WTC11 (cell line): ENCODE measurements at places on chromosomes 11 and 22.

DNA sequence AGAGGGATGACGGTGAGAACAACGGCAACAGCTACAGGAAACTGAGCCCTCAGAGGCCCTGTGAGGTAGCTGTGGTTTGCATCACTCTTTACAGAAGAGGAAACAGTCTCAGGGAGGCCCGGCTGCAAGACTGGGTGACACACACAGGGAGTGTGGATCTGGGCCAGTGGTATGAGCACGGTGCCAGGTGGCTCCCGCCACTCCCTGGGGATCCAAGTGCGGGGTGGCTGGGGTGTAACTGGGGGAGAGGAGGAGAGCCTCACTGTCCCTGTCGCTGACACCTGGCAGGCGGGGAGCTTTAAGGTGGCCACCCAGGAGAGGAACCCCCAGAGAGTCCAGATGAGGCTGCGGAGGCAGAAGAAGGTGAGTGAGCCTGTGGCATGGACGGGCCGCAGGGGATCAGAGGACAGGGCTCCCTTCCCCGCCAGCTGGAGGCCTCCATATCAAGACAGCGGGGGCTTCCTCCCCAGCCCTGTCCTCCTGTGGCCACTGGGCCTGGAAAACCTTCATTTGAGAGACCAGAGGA lies 5.6 kb downstream of the RGL4 start:
- DNase-seq: no peak

- no peak for DNase-seq
These were observed 2.9 kb upstream of the BTBD10 start for GRCh38 chr11:13465909-13466371.

GRCh38 chr11:9566561-9567063 lies 6.9 kb upstream of the WEE1 start:
- DNase-seq: no peak

GRCh38 chr11:46537537-46538295 lies 56.1 kb downstream of the AMBRA1 start:
- DNase-seq: peak; percentile 76

DNA sequence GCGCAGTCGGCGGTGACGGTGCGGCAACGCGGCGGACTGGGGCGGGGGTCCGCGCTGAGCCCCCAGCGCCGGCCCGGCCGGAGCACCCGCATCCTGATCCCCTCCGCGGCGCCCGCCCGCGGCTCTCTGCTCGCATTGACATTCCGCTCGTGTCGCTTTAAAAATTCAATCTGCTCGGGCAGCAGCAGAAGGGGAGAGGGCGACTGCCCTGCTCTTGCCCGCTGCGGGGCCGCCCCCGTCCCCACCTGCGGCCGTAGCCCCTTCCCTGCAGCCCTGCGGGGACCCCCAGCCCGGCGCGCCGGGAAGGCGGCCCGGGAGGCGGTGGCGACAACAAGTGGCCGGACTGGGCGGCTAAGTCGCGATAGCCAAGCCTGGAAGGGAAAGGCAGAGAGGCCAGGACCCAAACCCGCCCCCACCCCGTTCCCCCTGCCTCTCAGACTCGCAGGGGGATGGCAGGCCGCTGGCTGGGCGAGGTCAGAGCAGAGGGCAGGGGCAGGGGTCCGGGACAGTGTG lies 1.1 kb downstream of the CABP7 start:
- DNase-seq: no peak

GRCh38 chr11:22461626-22462025 lies 123.4 kb downstream of the SLC17A6 start:
- no peak for DNase-seq

- DNase-seq: no peak
These were observed 163.6 kb upstream of the ISX start for GRCh38 chr22:34902335-34902734.

DNA sequence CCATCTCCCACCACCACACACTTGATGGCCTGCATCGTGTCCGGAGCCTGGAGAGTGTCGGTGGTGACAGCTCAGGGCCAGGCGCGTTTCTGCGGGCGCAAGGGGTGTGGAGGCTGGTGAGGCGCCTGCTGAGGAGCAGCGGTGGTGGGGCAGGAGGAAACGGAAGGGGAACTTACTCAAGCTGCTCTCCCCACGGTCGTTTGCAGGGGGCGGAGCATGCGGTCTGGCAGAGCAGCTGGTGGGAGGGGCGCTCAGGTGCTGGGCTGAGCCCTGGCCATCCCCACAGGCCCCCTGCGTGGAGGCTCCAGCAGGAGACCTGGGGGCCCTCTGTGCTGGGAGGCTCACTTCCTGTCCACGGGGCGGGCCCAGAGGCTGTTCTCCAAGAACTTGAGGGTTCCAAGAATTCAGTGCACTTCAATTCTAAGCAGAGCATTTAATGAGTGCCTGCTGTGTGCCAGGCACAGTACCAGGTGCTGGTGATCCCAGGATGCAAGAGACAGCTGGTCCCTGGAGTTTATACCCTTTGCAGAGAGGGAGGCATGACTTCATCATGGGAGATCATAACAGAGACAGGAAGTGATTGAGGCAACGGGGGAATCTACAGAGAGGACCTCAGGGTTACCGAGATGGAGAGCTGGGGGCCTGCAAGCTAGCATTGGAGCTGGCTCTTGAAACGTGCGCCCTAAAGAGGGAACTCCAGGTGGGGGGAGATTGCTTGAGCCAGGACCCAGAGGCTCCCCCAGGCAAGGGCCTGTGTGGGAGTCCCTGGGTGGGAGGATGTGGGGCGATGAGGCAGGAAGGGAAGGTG lies at the start of gene RAC2:
RAC2 (minus strand) TSS at position 156 of the 808 bp plus-strand sequence; CDS start at position 35, 121 bp downstream.
- peak; percentile 57 for DNase-seq
